ENCODE measurements at places on chromosomes 2 and 18.

- DNase-seq: no peak
Observed at GRCh38 chr2:222959358-222959757, 92.6 kb upstream of the KCNE4 start.

GRCh38 chr2:1671916-1672315, 72.4 kb downstream of the PXDN start:
- no peak for DNase-seq

- no peak for DNase-seq
Observed at GRCh38 chr2:207231967-207232366, 66.2 kb upstream of the KLF7 start.

GRCh38 chr2:42053482-42053790, 5.6 kb downstream of the PKDCC start:
- DNase-seq: no peak

DNA sequence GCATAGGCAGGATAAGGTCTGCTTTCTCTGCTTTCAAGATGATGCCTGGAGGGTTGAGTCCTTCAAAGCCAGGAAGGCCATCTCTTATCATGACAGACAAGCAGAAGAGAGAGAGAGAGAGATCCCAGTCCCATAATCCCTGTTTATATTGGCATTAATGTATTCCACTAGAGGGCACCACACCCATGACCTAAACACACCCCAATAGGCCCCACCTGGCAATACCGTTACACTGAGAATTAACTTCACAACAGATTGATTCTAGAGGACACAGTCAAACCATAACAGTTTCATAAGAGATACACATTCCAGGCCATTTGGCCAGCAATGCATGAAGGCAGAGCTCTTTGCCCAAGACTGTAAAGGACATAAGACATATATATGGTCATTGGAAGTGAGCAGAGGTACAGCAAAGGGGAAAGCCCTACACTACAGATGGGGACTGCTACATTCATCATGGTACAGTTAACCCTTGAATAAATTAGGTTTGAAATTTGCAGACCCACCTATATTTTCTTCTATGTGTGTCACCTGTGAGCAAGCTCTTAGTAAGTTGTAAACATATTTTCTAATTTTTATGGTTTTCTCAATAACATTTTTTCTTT, 1516.1 kb downstream of the RPIA start:
- DNase-seq: no peak

- no peak for DNase-seq
Observed at GRCh38 chr18:62611453-62612288, 88.8 kb downstream of the ZCCHC2 start.

DNA sequence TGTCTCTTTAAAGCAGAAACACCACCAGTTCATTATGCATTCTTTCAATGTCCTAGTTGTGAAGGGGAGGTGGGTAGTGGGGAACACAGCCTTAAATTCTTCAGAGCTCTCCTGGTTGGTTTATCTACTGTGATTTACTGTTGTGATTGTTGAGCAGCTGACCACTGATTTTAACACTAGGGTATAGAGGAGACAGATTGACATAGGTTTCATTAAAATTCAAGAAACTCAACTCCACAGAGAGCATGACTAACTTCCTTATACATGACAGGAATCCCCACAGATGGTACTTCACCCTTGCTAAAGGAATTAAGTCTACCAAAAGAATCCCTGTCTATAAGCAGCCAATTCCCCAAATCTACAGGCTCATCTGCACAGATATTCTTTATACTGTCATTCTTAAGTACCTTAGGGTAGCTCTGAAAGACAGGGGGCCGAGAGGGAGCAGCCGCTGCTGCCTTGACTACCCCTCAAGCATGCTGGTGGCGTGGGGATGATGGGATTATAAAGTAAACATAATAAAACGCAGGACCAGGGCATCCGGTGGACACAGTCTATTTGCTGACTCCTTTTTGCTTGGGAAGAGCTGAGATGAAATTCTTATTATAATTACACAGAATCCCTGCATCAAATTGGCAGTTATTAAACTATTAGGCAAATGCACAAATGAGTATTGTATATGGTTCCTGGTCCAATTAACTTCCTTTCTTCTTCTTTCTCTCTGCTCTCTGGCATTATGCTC, 1377.6 kb upstream of the PIK3C3 start:
- DNase-seq: no peak

GRCh38 chr2:143158551-143159485, 29.6 kb downstream of the ARHGAP15 start:
- DNase-seq: no peak

DNA sequence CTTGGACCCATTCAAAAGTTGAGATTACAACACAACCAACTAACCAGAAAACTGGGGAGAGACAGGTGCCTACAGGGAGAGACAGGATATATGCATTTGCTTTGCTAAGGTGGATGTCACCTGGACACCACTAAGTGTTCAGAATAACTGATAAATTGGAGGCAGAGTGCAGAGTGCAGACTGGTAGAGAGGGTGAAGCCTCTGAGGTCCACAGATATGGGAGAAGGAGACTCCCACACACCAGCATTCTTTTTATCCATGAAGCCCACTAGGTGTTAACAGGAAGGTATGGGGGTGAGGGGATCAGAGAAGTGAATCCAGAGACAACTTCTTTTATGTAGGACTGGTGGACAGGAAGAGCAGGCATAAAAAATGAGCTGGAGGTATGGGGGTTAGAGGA, 1310.0 kb upstream of the ZEB2 start:
- DNase-seq: no peak

DNA sequence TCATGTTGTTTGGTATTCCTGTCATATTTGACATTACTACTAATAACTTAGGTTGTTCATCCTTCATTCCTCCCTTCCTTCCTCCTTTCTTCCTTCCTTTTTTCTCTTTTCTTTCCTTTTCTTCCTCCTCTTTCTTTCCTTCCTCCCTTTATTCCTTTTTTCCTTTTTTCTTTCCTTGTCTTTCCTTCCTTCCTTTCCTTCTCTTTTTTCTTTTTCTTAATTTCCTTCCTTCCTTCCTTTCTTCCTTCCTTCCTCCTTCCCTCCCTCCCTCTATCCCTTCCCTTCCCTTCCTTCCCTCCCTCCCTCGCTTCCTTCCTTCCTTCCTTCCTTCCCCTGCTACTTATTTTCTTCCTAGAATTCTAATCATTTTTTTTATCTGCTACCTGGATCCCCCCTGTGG, 66.1 kb downstream of the CTNNA2 start:
- no peak for DNase-seq

DNA sequence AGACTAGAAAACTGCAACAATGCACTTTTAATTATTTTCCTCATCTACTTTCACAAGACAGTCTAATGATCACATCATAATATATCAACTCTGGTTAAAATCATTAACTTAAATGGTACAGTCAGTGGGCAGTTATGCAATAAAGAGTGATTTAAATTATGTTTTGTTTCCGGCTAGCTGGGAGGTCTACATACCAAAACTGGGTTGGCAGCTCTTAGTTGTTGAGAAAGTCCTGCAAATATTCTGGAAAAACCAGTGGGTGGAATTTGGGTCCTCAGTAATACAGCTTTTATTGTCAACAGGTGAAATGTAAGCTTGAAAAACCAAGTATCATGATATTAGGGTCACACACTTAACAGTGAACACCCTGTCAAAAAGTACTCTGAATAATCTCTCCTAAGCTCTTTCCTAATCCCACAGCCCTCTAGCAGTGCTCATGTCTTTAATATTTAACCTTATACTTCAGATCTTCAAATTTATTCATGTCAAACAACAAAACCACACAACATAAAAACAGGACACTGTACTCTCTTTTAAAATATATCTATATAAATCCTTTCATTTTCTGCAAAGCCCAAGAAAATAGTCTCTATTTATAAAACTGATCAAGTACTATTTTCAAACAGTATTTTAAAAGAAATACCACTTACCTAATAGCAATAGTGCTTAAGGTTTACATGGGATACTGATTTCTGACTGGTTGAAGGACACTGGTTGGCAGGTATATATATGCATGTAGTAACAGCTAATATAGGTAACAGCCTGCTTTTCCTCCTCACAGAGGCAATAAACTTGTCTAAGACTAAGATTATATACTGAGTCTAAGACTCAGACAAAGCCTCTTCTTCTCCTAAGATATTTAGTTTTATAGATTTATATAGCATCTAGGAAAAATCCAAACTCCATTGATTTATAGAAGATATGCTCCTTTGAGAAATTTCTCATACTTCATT, 103.8 kb downstream of the GAREM1 start:
- no peak for DNase-seq
